ENCODE measurements at places on chromosomes 11 and 22. TPM values are rescaled to one million over a fixed set of nuclear protein-coding genes. Genes with fewer than 3 reads are reported as not detected.

- DNase-seq = no peak
These were observed 33.3 kb downstream of the ME3 start for GRCh38 chr11:86639137-86639536.

DNA sequence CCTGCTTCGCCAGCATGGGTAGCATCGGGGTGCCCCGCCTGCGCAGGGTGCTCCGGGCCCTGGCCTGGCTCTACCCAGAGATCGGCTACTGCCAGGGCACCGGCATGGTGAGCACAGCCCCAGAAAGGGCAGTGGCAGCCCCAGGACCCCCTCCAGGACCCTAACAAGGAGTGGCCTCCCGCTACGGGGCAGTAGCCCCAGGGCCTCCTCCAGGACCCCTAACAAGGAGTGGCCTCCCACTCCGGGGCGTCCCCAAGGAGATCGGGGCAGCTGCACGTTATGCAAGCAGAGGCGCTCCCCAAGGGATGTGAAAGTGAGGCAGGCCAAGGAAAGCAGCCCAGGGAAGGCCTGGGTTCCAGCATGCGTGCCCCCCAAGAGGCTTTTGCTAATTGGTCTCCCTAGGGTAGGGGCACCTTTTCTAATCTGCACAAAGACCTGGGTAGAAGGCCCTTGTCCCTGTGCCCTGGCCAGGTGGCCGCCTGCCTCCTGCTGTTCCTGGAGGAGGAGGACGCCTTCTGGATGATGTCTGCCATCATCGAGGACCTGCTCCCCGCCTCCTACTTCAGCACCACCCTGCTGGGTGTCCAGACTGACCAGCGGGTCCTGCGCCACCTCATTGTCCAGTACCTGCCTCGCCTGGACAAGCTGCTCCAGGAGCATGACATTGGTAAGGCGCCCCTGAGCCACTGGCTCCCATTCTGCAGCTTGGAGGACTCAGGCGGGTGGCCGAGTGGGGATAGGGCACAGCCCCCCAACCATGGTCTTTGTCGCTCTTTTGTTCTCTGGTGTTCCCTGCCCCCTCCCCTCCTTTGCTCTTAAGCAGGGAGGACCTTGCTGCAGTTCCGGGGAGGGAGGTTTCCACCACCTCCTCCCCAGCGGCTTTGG, 35.0 kb downstream of the SGSM3 start:
- no peak for DNase-seq

DNA sequence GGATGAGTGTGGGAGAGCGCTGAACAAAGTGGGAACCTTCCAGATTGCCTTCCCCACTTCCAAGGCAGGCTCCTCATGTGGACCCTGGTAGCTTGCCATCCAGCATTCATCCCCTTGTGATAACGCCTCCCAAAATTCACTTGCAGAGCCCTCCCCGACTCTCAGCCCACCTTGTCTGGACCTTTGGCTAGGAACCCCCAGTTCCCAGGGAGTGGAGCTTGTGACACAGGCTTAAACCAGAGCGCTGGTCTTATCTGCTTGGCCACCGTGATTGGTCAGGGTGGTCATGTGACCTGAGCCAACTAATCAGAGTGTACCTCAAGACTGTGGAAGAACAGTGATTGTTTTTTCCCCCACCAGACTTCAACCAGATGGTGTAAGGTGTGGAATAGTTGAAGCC, 9.6 kb upstream of the SLC35C1 start:
- DNase-seq = no peak

GRCh38 chr11:86115542-86116385, 46.9 kb upstream of the PICALM start:
- DNase-seq = no peak

GRCh38 chr11:95531116-95531515, 258.5 kb downstream of the FAM76B start:
- DNase-seq = no peak

The KDM4D gene
- total RNA-seq = 0.14 TPM

The LRRC32 gene
- 9.6 TPM for total RNA-seq

Measured in pancreas (tissue), 10 donors.